HEK293T (cell line): ENCODE measurements at places on chromosomes 12 and 14.

DNA sequence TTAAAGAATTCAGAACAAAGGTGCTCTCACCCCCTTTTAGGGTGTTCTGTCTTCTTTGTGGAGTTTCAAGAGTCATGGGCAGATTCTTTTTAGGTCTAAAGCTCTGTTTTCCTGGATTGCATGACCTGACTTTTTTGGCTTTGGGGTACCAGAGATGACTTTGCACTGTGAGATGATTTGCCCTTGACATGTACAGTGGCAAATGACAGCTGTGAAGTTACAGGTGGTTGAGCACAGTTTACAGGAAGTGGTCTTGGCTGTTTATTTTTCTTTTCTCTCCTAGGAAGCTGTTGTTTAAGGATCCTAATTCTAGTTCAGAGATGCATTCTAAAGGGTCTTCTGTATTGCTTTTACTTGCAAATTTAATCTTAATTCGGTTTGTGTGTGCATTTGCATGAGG lies 83.8 kb upstream of the METAP2 start:
- DNase-seq: no peak

DNA sequence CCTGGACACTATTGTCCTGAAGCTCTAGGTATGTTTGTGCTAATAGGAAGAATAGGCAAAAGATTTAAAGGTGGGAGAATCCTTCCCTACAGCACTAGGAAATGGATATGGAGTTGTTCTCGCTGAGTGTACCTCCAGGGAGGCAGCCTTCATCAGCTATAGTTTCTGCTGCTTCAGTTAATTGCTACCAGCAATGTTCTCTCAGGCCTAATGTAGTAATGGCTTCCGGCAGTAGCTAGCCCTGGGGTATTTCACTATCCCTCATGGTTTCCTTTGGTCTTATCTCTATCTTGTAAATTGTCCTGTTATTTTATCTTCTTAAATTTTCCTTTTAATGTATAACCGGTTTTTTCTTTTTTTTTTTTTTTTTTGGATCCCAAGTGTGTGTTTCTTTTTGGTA lies 9.3 kb upstream of the CLEC12A start:
- no peak for DNase-seq

DNA sequence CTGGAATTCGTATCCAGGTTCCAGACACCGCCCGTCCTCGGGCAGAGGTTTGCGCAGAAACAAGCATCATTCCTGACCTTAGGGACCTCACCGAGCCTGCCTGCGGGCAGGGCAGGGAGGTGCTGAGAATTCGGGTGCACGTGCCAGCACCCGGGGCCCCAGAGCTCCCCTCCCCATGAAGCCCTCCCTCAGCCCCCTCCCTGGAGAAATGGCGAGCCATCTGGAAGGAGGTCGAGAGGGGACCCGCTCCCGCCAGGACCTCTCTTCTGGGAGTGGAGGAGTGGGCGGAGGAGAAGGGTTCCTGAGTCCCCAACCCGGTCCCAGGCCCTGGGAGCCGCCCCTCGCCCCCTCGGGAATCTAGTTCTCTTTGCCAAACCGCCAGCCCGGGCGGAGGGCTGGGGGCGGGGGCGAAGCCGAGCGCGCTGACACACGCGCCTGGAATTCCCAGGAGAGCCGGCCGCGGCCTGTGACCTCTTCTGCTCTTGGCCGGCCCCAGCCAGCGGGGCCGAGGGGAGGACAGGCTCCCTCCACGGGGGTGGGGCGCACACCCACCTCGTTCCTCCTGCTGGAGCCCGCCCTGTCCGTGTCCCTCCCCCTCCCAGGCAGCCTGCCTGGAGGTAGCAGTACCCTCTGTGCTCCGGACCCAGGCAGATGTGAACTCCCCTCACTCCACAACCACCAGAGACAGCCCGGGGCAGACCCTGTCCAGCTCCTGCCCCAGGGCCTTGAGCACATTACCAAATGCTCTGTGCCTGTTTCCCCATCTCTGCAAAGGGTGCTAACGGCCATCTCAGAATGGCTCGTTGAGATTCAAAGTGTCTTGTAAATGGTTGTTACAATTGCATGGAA lies 23.0 kb upstream of the GPR132 start:
- no peak for DNase-seq

GRCh38 chr12:59005193-59005955 lies 85.1 kb upstream of the LRIG3 start:
- DNase-seq: no peak

- DNase-seq: peak; percentile 33
Measured at GRCh38 chr12:130838284-130838950, 633 bp downstream of the STX2 start.

DNA sequence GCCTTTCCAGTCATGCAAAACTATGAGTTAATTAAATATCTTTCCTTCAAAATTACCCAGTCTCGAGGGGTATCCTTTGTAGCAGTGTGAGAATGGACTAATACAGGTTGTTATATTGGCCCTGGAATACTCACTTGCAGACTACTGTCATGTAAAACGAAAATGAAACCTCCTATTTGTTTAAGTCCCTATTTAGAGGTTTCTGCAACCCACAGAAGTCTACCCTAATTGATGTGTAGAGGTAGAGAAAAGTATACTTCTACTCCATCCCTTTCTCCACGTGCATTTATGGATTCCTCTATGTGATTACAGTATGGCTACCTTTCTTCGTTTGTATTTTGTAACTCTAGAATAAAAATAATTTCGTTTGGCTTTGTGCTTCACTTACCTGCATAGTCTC lies 371.1 kb downstream of the FSCB start:
- no peak for DNase-seq

DNA sequence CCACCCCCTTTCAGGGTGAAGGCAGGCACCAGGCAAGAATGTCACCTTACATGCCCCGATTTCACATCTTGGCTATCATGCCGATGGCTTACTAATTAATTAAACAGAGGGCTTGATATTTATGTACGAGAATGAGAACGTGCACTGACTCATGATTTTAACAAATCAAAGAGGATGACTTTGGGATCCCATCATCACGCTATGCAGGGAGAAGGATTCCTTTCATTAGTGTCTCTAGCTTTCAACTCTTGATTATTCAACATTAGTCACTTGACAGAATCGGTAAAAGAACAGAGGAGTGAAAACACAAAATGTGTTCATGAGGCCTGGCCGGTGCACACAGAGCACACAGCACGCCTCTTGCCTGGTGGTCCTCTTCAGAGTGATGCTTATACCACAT lies 80.6 kb downstream of the PRKAB1 start:
- DNase-seq: no peak

- no peak for DNase-seq
Measured at GRCh38 chr14:41915732-41916131, 309.1 kb downstream of the LRFN5 start.

DNA sequence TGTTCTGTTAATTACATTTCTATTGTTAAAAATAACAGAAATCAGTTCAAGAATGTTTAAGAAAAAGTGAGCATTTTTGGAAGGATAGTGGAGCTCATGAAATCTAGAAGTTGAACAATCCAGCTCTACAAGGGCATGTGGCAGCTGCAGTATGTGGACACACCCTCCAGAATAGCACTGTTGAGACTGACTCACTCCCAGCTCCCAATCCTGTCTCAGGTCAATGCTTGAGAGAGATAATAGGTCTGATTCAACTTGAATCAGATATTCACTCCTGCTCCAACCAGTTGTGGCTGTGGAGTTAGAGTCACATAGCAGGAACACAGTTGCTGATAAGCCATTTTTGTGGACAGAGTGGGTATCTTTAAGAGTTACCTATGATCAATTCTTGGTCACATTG lies 113.0 kb upstream of the NTF3 start:
- DNase-seq: no peak

DNA sequence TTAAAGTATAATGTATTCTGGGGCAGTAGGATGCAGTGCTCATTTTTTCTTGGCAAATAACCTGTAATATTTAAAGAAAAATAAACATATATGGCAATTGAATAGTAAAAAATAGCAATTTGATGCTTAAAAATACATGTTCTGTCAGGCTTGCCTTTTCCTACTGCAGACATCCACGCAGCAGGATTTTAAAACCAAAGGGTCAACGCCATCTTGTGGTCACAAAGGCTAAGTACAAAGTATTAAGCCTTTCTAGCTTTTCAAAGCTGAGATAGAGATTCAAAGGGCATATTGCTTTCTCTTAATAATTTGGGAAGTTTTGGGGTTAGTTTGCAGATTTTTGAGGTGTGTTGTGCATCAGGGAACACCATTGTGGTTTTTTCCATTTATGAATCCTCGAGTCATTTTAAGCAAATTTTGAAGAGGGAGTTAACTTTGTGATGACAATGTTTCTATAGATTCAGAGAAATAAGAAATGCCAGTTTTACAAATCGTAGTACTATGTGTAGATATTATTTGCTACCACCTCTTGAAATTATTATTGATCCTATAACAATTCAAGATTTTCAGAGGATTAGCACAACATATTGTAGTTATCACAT lies 4.7 kb upstream of the CCER1 start:
- peak; percentile 25 for DNase-seq

GRCh38 chr12:121648458-121649028 lies 20.9 kb downstream of the MORN3 start:
- DNase-seq: no peak

GRCh38 chr12:95083471-95083870 lies 10.1 kb upstream of the NR2C1 start:
- no peak for DNase-seq

- no peak for DNase-seq
Measured at GRCh38 chr14:31954991-31955390, 122.1 kb upstream of the ARHGAP5 start.

GRCh38 chr14:104395941-104396681 lies 183.5 kb upstream of the C14orf180 start:
- DNase-seq: no peak
